ENCODE measurements at places on chromosomes 16 and 17.

DNA sequence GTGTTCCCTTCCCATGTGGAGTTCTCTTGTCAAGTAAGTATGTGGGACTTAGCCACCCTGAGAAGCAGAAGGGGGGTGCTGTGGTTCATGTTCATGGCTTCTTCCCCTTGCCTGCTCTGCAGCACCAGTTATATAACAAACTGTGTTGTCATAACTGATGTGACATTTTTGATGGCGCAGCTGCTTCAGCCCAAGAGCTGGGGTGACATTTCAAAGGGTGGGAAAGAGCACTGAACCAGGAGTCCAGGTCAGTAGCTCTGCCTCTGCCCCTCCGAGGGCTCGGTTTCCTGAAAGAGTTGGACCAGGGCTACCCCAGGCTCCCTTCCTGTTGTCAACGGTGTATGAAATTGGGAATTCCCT is 7.4 kb downstream of the GNAO1 start:
- DNase-seq, result no peak

DNA sequence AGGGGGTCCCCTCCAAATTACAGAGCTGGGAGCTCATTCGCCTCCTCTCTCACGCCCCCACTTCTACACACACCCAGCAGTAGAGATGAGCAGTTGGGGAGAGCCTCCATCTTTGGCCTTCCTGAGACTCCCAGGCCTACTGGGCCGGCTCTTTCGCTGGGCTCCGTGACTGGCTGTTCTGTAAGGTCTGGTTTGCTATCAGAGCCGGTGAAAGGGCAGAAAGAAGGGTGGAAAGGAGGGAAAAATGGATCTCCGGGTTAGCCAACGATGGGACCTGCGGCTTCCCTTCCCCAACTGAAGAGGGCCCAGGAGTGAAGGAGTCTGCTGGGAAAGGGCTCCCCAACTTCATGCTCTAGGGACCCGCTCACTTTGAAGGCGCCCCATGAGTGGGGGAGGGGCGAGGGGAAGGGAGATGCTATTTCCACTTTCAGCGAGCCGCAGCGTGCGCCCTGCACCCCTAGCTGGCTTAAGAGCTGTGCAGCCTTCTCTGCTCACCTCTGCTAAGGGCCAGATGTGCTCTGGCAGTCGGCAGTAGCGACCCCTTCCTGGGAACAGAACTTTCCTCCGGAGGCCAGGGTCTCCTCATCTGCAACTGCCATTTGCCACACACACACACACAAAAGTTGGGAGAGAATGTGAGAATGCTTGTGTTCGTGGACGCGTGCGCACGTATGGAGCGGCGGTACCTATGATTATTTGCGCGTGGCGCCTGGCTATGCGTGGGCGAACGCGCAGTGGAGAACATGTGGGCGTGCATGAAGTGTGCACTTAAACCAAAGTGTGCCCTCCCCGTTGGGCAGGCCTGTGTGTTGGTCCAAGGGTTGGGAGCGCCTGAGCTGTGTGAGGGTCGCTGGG is 2.9 kb upstream of the FOXF1 start:
- no peak for DNase-seq

DNA sequence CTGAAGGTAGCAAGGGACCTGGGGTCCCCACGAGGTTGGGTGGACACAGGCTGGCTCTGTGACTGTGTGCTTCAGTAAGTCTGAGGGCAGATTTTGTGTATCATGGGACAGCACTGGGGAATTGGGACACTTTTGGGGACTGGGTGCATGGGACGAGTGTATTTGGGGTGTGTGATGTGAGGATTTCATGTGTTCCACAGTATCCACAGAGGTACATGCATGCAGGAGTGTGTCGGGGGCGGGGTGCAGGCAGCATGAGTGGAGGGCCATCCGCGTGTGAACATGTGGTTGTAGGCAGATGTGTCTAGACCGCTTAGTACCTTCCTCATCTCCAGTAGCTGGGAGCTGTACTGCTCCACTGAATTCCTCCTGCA is 1.1 kb upstream of the DLX3 start:
- no peak for DNase-seq

DNA sequence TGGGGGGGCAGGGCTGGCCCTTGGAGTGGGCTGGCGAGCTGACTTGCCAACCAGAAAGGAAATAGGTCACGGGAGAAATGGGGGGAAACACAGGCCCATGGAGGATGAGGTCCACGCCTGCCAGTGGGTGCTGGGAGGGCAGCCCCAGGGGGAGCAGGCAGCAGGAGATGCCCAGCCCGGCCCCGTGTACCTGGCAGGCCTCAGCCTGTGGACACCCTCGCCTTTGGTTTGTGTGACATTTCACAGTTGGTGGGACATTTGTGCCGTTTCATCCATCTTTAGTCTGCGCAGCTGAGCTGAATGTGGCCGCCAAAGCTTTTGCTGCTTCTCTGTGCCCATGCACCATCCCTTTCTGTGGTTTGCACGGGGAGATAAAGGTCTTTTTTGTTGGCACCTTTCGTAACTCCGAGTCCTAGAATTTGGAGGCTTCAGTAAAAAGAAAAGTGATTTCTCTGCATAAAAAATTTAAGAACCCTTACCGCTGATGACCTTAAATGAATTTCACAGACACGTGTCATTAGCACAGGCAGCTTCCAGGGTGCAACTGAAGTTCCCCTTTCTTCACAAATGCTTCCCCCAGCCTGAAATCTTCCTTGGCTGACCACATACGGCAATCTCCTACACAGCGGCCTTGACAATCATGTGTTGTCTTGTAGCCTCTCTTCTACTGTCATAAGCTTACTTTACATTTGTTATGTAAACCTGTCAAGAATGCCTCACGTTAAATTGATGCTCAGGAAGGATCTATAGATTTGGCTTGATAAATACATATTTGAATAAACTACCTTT is 193.6 kb downstream of the RPTOR start:
- DNase-seq, result no peak

DNA sequence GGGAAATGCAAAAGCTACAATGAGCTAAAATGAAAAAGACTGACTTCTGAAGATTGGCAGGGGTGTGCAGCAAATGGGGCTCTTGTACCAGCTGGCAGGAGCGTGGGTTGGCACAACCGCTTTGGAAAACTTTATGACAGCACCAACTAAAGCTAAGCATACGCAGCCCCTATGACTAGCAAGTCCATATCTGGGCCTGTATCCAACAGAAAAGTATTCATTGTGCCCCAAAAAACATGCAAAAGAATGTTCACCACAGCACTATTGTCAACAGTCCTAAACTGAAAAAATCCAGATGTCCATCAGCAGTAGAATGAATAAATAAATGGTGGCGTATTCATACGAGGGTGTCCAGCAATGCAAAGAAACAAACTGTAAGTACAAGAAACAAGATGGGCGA is 22.6 kb upstream of the ITGA3 start:
- DNase-seq, result no peak

GRCh38 chr16:28280881-28281836 is 11.2 kb upstream of the SBK1 start:
- no peak for DNase-seq

DNA sequence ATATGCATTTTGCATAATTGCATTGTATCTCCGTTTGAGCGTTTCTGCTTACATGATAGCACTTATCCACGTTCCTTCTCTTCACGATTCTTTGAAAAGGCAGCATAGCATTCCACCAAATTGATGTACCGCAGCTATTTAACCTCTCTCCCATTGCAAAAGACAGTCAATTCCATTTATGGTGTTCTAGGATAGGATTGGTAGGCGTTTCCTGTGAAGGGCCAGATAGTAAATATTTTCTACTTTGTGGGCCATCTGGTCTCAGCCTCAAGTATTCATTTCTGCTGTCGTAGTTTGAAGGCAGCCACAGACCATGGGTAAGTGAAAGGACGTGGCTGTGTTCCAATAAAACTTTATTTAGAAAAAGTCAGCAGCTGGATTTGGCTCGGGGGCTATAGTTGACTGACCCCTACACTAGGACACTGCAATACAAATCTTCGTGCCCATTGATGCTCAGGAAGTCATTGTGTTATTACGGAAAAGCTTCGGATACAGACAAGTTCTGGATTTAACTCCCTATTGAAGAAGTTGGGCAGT is 10.1 kb downstream of the SNX29 start:
- DNase-seq, result no peak

DNA sequence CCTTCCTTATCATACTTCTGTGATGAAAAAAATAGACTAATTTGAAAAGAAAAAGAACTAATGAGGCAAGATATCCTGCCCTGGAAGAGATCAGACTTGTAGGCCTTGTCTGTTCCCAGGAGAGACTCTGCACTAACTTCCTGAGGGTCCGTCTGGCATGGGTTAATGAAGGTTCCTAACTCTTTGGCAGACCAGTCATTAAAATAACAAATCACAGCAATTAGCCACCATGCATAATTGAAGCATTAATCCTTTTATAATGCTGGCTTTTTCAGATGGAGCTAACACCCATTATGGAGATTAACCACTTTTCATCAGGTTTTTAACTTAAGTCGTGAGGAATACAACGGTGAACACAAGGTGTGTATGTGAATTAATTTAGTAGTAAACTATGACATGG is 10.4 kb upstream of the KRT10 start:
- DNase-seq, result no peak

- DNase-seq, result no peak
Measured at GRCh38 chr17:58402679-58403078, 14.7 kb downstream of the RNF43 start.
